ENCODE measurements at places on chromosomes 4 and X.
A peak's percentile ranks its signal among the peaks of the same experiment; 100 is the strongest.

GRCh38 chrX:153445856-153446635, at the start of gene TREX2:
Gene TREX2, minus strand, starts transcription at chrX:153446056. Its CDS starts 626 bp downstream, at chrX:153445430.
- no peak for DNase-seq

DNA sequence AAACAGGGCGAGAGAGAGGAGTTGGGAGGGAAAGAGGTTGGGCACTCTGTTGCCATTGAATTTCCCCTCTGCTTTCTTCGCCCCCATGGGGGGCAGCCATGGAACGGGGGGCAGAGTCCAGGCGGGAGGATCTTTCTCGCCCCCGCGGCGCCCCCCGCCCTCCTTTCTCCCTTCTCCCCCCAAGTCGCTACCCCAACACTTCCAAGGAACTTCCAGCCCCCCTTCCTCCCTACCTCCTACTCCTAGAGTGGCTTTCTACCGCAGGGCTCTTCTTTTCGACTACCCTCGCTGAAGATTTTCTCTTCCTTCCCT, 594 bp upstream of the STAG2 start:
- no peak for DNase-seq

DNA sequence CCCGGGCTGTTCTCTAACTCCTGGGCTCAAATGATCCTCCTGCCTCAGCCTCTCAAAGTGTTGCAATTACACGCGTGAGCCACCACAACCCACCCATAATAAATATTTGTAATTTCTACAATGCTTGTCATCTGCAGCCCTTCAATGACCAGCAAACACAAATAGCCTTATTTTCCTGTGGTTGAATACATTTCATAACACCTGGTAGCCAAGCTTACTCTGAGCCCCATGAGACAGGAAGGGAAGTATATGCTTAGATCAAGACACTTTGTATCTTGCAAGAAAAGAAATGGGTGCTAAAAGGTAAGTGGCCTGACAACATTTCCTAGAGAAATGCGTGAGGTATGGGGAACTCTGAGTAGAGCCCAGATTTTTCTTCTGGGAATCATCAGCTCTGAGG, 56.9 kb upstream of the PDGFRA start:
- no peak for DNase-seq

GRCh38 chr4:8834681-8835220, 36.9 kb downstream of the HMX1 start:
- no peak for DNase-seq

DNA sequence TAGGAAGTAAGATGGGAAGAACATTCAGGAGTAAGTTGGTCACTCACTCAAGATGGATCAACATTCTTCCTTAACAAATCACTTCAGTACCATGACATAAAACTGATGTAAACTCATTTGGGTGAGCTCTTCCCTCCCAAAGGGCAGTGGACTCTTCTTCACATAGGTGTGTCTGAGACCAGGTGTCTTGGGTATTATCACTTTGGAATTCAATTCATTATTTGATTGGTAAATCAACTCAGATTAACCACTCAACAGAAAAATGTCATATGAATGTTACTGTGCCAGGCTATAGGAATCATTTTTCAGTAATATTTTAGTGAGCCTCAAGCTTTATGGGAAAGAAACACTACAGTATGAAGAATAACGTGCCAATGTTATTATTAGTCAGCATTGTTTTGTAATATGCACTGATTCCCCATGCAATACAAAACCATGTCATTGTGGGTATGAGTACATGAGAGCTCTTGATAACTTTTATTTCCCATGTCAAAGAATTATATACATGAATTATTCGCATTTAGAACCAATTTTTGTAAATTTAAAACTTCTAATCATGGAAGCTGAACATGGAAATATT, 58.6 kb upstream of the ETNPPL start:
- DNase-seq: no peak

DNA sequence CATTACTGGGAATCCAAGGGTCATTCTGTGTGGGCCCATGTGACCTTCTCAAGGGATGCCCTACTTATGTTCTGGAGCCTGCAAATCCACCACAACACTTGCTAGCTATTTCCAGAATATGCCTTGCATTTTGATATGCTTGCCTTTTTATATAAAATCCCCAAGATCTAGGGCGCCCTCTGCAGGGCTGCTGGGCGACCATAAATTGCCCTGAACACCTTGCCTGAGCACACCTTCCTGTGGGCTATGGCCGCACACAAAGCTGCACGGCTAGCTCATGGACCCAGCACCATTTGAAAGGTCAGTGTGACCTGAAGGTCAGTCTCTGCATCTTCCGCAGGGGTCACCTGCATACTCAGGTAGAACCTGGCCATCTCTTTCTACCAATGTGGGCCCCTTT, 311.7 kb downstream of the NLGN4X start:
- DNase-seq: no peak

- DNase-seq: no peak
Observed at GRCh38 chr4:184599492-184600135, 49.6 kb downstream of the CASP3 start.

- DNase-seq: no peak
Observed at GRCh38 chrX:850471-850916, 219.9 kb downstream of the SHOX start.

GRCh38 chr4:10589321-10589720, 95.2 kb downstream of the CLNK start:
- DNase-seq: no peak

- no peak for DNase-seq
Observed at GRCh38 chr4:19850909-19851308, 400.8 kb upstream of the SLIT2 start.

- DNase-seq: peak; percentile 22
Observed at GRCh38 chr4:139734875-139735380, 69.3 kb downstream of the MGST2 start.

- no peak for DNase-seq
Observed at GRCh38 chr4:102120846-102121245, 224.4 kb downstream of the SLC39A8 start.

DNA sequence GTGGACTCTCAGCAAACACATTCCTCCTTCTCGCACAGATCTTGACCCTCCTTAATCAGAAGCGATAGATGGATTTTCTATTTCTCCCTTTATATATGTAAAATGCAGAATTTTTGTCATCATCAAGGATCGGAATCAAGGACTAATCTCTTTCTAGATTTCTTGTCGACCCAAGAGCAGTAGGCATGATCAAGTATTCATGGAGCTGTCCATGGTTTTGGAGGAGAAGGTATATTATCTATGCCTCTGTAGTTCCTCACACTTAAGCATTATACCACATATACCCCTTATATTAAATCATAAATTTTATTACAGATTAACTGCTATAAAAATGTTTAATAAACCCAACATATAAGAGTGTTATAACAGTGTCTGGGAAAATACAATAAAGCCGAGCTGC, 886.8 kb downstream of the NLGN4X start:
- no peak for DNase-seq

DNA sequence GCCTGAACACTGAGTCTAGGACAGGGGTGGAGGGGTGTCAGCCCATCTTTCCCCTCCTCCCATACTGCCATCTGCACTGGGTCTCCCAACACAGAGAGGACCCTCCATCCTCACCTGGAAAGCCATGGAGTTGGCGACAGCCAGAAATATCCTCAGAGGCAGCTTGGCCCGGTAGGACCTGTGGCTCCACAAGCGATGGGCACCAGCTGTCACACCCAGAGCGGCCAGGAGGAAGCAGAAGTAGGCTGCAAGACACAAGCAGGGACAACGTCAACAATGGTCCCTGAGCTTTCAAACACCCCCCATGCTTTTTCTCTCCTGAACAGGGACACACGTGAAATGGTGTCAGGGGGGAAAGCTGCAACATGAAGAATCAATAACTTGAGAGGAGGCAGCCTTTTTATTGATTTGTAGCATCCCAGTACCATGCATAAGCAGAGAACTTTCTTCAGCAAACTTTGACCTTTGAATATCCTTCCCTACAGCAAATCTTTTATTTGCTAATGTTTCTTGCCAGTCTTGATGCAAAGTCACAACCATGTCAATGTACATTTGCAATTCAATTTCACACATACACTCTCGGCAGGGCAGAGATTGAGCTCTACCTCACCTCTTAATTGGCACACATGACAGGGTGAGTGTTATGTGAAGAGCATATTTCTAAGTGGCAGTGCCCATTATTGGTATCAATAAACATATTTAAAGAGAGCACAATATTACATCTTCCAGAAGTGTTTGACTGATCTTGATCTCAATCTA, 93.2 kb downstream of the SCD5 start:
- no peak for DNase-seq

Measured in stimulated activated CD8-positive, alpha-beta memory T cell treated with anti-CD3 and anti-CD28 coated beads, Interleukin-15, amount 100 ng/mL, for 48 hours (primary cell).